ENCODE measurements at places on chromosomes 5 and 9. TPM values are rescaled to one million over a fixed set of nuclear protein-coding genes. Genes with fewer than 3 reads are reported as not detected.

The HACD4 gene
- 2.4 TPM for total RNA-seq

GRCh38 chr9:124364141-124364540, 51.1 kb downstream of the PSMB7 start:
- H3K27ac ChIP-seq = no peak overlapping the region
- DNase-seq = no peak
- H3K36me3 ChIP-seq = peaks cover 1% of the 10 kb centered on the region
- H3K27me3 ChIP-seq = no peaks in the 10 kb centered on the region
- peaks cover 53% of the 10 kb centered on the region for H3K4me1 ChIP-seq

- peaks cover 7% of the 10 kb centered on the region for H3K4me1 ChIP-seq
- no peak overlapping the region for H3K4me3 ChIP-seq
- H3K27ac ChIP-seq = no peak overlapping the region
- DNase-seq = no peak
- H3K36me3 ChIP-seq = peaks cover 53% of the 10 kb centered on the region
These were observed 41.6 kb downstream of the CEMIP2 start for GRCh38 chr9:71726723-71727122.

The CCNO gene
- total RNA-seq = not detected

DNA sequence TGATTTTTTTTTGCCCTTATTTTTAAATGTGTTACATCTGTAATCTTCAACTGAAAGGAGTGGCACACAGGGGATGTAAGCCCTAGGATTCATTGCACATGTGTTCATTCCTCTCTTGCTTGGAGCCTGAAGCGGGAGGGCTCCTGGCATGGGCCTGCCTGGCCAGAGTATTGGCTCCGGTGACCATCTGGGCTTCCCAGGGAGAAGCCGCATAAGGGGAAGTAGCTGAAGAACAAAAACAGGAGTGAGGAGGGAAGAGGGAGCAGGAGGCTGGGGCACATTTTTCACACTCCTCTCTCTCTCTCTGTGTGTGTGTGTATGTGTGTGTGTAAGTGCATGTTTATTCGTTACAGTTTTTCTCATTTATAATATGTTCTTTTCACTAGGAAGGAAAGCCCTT, 269.9 kb downstream of the PRR16 start:
- no peaks in the 10 kb centered on the region for H3K36me3 ChIP-seq
- no peak overlapping the region for H3K4me3 ChIP-seq
- no peaks in the 10 kb centered on the region for H3K4me1 ChIP-seq
- H3K27ac ChIP-seq = no peak overlapping the region
- DNase-seq = no peak
- H3K27me3 ChIP-seq = no peaks in the 10 kb centered on the region

- H3K4me3 ChIP-seq = no peak overlapping the region
- no peaks in the 10 kb centered on the region for H3K4me1 ChIP-seq
- DNase-seq = no peak
- H3K27me3 ChIP-seq = peaks cover 8% of the 10 kb centered on the region
- no peak overlapping the region for H3K27ac ChIP-seq
These were observed 20.8 kb upstream of the LHFPL2 start for GRCh38 chr5:78669331-78669730.

The KIAA1958 gene
- 6.1 TPM for total RNA-seq

GRCh38 chr9:98598861-98599260, 109.9 kb downstream of the GABBR2 start:
- no peaks in the 10 kb centered on the region for H3K27me3 ChIP-seq
- no peaks in the 10 kb centered on the region for H3K36me3 ChIP-seq
- H3K27ac ChIP-seq = no peak overlapping the region
- H3K4me3 ChIP-seq = no peak overlapping the region

DNA sequence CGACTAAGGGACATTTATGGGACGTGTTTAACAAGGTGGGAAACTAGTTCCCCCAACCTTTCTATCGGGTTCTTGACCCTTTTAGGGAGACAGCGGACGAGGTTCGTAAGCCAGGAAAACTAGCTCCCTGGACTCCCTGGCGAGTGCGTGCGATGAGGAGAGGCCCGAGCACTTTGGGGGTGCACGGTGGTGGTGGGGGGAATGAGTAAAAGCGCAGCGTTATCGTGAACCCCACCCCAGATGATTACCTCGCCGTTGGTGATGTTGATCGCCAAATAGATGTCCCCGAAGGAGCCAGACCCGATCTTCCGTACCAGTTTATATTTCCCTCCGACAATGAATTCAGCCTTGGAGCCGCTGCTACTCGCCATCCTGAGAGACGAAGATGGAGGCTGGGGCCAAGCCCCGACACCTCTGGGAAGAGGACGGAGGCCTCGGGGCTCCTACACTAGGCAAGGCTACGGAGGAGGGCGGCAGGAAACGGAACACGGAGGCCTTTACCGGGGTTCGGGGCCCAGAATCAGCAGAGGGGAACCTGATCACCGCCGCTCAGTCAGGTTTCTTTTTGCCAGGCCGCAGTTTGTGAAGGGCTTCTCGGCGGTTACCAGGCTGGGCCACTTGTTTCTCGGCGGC, 529 bp downstream of the CSNK1A1 start:
- peak overlapping the region; percentile 99 for H3K27ac ChIP-seq
- H3K27me3 ChIP-seq = no peaks in the 10 kb centered on the region
- H3K36me3 ChIP-seq = peaks cover 44% of the 10 kb centered on the region
- DNase-seq = peak; percentile 42
- peaks cover 40% of the 10 kb centered on the region for H3K4me1 ChIP-seq
- H3K4me3 ChIP-seq = peak overlapping the region; percentile 97

DNA sequence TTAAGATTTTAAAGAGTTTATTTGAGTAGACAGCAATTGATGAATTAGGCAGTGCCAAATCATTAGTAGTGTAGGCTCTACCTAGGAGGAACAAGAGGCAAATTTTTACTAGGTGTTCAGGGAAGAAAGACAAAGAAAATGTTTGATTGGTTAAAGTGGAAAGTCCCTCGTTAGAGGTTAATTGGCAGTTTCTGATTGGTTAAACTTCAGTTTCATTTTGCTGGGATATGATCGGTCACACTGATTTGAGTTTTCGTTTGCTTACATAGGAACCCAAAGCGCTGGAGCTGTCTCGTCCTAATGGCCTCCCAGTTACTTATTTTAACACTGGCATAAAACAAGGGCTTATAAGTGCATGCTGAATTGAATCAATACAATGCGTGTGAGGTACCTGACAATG, 15.1 kb downstream of the DMAC1 start:
- H3K36me3 ChIP-seq = peaks cover 3% of the 10 kb centered on the region
- DNase-seq = no peak
- H3K4me3 ChIP-seq = no peak overlapping the region

GRCh38 chr5:89377767-89378455, 494.9 kb upstream of the MEF2C start:
- no peaks in the 10 kb centered on the region for H3K27me3 ChIP-seq
- H3K27ac ChIP-seq = no peak overlapping the region
- no peak for DNase-seq
- H3K36me3 ChIP-seq = no peaks in the 10 kb centered on the region
- no peak overlapping the region for H3K4me3 ChIP-seq

GRCh38 chr5:143311955-143312354, 91.5 kb downstream of the NR3C1 start:
- no peak overlapping the region for H3K27ac ChIP-seq
- H3K4me3 ChIP-seq = no peak overlapping the region
- H3K27me3 ChIP-seq = no peaks in the 10 kb centered on the region
- H3K4me1 ChIP-seq = peaks cover 53% of the 10 kb centered on the region

The ARL14EPL gene
- total RNA-seq = not detected

DNA sequence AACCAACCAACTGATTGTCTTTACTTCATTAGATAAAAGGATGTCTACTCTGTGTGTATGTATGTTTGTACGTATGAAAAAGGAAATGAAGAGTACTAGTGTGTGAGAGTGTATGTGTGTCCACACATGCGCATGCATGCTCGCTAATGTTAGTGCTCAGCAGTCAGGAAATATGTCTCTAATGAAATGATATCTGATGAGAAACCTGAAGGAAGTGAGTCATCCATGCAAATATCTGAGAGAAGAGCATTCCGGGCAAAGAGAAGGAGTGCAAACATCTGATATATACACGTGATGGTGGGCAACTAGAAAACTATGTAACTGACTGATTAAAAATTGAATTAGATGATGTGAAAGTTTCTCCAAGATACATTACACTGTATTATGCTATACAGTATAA, 29.6 kb upstream of the UGCG start:
- peaks cover 16% of the 10 kb centered on the region for H3K4me1 ChIP-seq
- H3K36me3 ChIP-seq = no peaks in the 10 kb centered on the region
- no peaks in the 10 kb centered on the region for H3K27me3 ChIP-seq

DNA sequence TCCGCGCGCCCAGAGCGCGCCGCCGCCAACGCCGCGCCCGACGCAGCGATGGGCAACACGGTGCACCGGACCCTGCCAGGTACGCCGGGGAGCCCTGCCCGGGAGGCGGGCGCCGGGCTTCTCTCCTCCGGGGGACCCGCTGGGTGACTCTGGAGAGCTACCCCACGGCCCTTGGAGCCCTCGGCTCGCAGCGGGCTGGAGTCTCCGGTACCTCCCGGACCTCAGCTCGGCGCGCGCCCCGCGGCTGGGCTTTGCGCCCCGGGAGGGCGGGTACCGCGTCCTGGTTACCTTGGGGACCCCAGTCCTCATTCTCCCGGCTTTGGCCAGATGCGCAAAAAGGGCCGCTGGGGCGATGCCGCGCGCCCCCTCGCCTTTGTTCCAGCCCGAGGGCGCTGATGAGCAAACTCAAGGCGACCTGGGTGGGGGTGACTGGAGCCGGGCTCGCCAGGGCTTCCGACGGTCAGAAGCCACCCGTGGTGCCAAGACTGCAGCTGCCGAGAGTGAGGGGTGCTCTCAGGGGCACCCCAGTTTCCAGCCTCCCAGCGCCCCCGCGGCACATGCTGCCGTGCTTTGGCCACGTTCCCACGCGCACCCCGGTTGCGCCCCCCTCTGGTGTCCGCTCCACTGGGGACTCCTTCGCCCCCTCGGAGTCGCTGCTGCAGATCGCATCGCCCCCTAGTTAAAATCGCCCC, 442 bp downstream of the NEURL1B start:
- no peaks in the 10 kb centered on the region for H3K4me1 ChIP-seq
- no peak for DNase-seq
- H3K36me3 ChIP-seq = no peaks in the 10 kb centered on the region

DNA sequence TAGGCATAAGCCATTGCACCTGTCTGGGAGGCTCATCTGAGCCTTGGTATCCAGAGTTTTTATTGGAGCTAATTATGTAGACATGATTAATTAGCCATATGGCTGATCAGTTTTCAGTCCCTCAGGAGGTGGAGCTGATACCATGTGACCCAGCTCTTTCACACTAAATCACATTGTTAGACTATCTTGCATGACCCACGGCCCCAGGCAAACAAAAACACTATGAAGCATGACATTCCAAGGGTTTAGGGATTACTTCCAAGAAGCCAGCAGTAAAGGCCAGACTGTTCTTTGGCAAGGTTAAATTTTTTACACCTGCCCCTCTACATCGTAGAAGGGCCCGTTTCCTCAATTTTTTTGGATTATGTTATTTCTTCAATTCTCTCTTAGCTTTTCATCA, 5.0 kb upstream of the C5orf24 start:
- no peak overlapping the region for H3K27ac ChIP-seq
- no peaks in the 10 kb centered on the region for H3K27me3 ChIP-seq
- H3K4me1 ChIP-seq = peaks cover 12% of the 10 kb centered on the region
- no peak overlapping the region for H3K4me3 ChIP-seq

The FOCAD gene
- total RNA-seq = 37.1 TPM

Data from activated CD4-positive, alpha-beta memory T cell treated with anti-CD3 and anti-CD28 coated beads for 36 hours (primary cell).